ENCODE measurements at places on chromosomes 13 and 19. TPM values are rescaled to one million over a fixed set of nuclear protein-coding genes. Genes with fewer than 3 reads are reported as not detected.

DNA sequence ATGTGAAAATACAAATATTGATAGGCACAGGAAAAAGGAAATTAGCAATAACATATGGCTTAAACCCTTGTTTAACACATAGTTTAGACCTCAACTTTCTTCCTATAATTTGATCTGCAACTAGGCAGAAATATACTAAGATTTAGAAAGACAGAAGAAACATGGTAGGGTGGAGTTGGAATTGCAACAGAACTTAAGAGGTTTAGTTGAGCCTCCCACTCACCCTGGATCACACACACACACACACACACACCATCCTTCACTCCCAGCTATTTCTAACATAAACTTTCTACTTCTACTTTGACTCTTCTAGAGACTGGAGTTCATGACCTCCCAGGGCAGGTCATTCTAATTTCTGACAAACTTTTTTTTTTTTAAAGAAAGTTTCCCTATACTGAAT is 47.4 kb downstream of the FLT3 start:
- DNase-seq: no peak

- peak; percentile 78 for DNase-seq
Observed at GRCh38 chr19:6723108-6723618, 2.7 kb upstream of the C3 start.

The FFAR2 gene
- 0.32 TPM for total RNA-seq

GRCh38 chr19:12985049-12985776 is 10.1 kb upstream of the NFIX start:
- DNase-seq: no peak

The TMEM259 gene
- 106 TPM for total RNA-seq
